ENCODE measurements at places on chromosomes 4 and X.

GRCh38 chr4:87079967-87080366 is 140.5 kb downstream of the KLHL8 start:
- DNase-seq = no peak

GRCh38 chrX:53281321-53281822 is at the start of gene IQSEC2:
Gene IQSEC2, minus strand, starts transcription at chrX:53281584.
- peak; percentile 77 for DNase-seq

GRCh38 chr4:20193141-20193936 is 58.4 kb upstream of the SLIT2 start:
- DNase-seq = no peak

DNA sequence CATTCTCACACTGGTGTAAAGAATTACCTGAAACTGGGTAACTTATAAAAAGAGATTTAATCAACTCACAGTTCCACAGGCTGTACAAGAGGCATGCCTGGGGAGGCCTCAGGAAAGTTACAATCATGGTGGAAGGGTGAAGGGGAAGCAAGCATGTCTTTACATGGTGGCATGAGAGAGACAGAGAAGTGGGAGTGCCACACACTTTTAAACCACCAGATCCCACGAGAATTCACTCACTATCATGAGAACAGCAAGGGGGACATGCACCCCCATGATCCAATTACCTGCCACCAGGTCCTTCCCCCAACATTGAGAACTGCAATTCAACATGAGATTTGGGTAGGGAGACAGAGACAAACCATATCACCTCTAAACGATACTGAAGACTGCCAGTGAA is 23.0 kb downstream of the EPGN start:
- no peak for DNase-seq

- DNase-seq = no peak
Measured at GRCh38 chrX:16119353-16120220, 3.8 kb upstream of the GRPR start.

DNA sequence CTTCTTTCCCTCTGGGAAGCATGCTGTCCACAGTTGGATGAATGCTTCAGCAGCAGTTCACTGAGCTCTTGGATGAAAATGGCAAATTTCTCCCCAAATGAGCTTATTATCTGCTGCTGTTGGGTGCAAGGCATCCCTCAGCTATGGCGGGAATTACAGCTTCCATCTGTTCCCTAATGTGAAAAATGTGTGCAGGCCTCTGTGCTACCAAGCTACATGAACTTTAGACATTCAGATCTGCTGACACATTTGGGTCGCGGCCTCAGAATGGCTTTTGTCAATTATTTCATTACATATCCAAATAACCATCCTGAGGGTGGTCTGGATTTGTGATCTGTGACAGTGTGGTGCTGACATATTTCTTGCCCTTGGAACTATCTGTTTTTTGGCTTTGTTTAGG is 119.5 kb upstream of the SCML1 start:
- no peak for DNase-seq

GRCh38 chr4:20412072-20412471 is 160.4 kb downstream of the SLIT2 start:
- no peak for DNase-seq

All from K562 (cell line).